Hypothalamus (tissue), 51 donors: ENCODE measurements at places on chromosomes 13 and 19.

- DNase-seq = no peak
Observed at GRCh38 chr13:110826101-110826500, 88.8 kb downstream of the ANKRD10 start.

GRCh38 chr19:19562665-19563347, 24.7 kb downstream of the CILP2 start:
- DNase-seq = no peak

DNA sequence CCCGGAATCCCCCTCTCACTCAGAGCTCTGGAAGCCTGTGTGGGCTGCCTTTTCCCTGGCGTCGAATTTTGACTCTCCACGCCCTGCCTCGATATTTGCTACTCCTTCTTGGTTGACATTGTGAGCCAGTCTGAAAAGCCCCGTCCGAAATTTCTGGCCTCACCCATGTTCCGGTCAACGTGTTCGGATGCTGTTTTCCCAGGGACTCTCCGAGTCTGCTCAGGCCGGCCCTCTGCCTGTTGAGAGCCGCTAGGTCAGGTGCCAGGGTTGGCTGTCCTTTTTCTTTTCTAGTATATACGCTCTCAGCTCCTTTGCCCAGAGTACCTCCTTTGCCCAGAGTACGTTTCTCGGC, 6.8 kb upstream of the DGKH start:
- peak; percentile 30 for DNase-seq

- DNase-seq = peak; percentile 30
Observed at GRCh38 chr19:11737964-11738745, 591 bp downstream of the ZNF823 start.

DNA sequence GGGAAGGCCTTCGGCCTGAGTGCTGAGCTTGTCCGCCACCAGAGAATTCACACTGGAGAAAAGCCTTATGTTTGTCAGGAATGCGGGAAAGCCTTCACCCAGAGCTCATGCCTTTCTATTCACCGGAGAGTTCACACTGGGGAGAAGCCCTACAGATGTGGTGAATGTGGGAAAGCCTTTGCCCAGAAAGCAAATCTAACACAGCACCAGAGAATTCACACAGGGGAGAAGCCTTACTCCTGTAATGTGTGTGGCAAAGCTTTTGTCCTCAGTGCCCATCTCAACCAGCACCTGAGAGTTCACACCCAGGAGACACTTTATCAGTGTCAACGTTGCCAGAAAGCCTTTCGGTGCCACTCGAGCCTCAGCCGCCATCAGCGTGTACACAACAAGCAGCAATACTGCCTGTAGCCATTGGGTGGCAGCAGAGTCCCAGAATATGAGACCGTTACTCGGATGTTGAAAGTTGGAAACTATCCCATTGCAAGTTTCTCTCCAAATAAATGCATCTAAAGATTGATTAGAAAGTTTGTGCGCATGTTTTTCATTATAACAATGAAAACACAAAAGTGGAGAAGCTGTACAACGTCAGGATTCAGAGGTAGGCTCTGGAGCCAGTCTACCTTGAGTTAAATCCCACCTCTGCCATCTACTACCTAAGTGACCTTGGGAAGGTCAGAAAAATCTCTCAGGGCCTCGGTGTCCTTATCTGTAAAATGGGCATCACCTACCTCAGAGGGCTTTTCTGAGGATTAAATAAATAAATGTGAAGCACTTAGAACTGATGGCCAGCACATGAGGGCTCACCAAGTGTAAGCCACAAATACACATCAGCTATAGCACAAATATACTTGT, 21.1 kb downstream of the ZNF473 start:
- peak; percentile 81 for DNase-seq

- DNase-seq = no peak
Observed at GRCh38 chr19:40216013-40216776, 2.0 kb downstream of the TTC9B start.

- no peak for DNase-seq
Observed at GRCh38 chr13:49454388-49455006, 10.4 kb downstream of the SETDB2 start.

- no peak for DNase-seq
Observed at GRCh38 chr13:75327135-75327510, 154.8 kb downstream of the TBC1D4 start.

- no peak for DNase-seq
Observed at GRCh38 chr19:18204394-18205199, 755 bp upstream of the RAB3A start.

DNA sequence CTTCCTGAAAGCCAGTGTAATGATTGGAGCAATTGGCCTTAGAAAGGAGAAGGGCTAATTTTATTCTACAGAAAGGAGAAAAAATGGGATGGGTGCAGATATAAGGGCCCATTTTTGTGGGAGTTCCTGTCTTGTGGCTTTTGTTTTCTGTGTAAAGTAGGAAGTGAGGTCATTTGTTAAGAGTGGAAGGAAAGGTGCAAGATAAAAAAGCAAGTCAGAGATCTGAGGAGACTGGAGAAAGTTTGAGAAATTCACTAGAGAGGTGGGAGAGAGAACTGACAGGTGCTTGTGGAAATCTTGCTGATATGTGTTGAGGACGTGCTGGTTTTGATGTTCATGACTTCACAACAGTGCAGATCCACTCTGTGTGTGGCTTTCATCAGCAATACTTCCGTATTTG, 349.4 kb downstream of the DLEU7 start:
- no peak for DNase-seq

- no peak for DNase-seq
Observed at GRCh38 chr19:419721-420515, 11.0 kb upstream of the C2CD4C start.

DNA sequence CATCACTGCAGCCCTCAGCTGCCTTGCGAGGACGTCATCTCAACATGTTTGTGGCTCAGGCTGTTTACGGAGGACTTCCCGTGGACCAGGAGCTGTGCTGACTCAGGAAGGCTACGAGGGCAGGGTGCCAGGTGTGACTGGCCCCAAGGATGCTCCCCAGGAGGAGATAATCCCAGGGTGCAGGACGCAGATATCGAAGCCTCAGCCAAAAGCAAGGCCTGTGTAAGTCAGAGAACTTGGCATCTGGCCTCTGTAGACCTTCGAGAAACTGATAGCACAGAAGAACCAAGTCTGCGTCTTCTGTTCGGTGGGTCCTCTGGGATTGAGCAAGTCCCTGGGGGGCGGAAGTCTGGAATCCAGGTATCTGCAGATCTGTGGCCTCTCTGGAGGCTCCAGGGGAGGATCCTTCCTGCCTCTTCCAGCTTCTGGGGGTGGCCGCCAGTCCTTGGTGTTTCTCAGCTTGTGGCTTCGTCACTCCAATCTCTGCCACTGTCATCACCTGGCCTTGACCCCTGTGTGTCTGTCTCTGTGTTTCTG, 2.6 kb upstream of the DOHH start:
- no peak for DNase-seq

DNA sequence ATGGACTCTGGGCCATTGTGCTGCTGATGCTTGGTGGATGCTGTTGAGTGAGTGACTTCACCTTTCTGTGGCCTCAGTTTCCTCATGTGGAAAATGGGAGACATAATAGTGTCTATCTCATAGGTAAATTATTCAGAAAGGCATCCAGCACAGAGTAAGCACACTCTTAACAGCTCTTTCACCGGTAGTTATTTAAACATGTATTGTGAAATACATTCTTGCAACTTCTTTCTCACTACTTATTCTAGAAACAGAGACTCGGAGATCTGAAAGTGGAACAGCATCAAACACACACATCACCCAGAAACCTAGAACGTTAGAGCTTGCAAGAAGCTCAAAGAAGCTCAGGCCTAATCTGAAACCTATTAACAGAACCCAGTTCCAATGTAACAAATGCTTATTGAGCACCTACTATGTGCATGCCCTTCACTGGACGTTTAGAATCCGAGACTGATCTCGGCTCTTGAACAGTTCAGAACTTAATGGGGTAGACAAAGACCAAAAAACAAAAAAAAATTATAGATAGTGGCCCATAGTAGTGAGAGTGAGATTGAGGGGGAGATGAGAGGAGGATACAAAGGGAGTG, 4.1 kb downstream of the ZSWIM9 start:
- no peak for DNase-seq

DNA sequence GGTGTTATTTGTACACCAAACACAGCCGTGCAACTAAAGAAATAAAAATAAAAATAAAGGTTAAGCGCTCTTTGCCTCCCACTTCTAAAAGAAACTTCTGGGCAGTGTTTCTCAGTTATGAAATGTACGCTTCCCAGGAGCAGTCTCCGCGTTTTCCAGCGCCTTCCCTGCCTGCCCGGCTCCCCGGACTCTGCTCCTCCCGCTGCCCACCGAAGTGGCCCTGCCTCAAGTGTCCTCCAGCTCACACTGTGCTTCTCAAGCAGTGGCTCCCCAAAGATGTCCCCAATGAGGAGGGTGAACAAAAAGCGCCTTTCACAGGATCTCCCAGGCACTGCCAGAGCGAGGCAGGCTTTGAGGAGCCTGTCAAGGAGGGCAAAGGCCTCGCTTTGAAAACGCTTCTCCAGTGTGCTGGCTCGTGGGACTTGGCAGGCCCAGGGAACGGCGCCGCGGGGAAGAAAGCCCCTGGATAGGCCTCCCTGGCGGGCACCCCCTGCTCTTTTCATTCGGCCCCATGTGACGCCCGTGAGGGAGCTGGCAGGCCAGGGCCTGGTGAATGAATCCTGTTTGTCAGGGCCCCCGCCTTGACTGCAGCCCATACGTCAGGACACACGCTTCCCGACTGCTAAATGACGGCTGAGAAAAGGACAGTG, 187.1 kb downstream of the FOXO1 start:
- no peak for DNase-seq

DNA sequence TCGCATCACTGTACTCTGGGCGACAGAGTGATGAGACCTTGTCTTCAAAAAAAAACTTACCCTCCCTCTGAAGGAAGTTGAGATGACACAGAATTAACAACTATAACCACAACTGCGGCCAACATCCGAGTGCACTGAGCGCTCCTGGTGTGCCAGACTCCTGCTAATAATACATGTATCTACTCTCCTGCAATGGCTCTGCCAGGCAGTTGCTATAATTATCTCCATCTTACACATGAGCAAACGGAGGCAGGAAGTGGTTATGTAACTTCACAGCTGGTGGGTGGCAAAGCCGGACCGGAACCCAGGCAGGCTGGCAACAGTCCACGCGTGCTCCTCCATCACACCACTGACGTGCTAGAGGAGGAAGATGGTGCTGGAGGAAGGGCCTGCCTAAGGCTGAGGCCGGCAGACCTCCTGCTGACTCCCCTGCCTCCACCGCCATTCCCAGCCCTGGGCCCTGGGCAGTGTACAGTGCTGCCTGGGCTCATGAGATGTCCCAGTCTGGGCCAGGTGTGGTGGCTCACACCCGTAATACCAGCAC, 12.6 kb downstream of the XRCC1 start:
- no peak for DNase-seq

- DNase-seq = no peak
Observed at GRCh38 chr19:16380943-16381755, 56.5 kb downstream of the KLF2 start.

DNA sequence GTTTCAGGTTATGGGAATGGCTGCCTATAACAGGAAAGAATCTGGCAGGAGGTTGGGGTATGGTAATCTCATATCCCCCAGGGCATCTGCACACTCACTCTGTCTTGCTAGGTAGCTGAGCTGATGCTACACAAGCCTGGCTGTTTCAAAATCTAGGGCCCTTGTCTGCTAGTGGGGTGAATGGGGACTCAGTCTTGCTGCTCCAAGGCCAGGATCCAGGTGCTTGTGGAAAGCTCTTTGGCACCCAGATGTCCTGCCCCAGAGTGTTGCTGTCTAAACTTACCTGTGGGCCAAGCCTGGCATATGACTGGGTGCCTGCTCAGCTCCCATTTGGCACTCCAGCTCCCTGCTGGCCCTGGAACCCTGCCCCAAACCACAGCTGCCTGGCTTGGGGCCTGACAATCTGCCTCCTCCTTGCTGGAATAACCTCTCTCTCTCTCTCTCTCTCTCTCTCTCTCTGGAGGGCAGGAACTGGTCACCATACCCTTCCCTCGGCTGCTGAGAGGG, 158.1 kb upstream of the TSC22D1 start:
- DNase-seq = no peak

- DNase-seq = no peak
Observed at GRCh38 chr13:91142572-91142971, 204.9 kb upstream of the MIR17HG start.

- no peak for DNase-seq
Observed at GRCh38 chr13:59280297-59280696, 883.4 kb downstream of the DIAPH3 start.

GRCh38 chr19:4350726-4351125, 7.4 kb downstream of the MPND start:
- DNase-seq = no peak

- no peak for DNase-seq
Observed at GRCh38 chr19:28309070-28309469, 903.9 kb downstream of the UQCRFS1 start.

DNA sequence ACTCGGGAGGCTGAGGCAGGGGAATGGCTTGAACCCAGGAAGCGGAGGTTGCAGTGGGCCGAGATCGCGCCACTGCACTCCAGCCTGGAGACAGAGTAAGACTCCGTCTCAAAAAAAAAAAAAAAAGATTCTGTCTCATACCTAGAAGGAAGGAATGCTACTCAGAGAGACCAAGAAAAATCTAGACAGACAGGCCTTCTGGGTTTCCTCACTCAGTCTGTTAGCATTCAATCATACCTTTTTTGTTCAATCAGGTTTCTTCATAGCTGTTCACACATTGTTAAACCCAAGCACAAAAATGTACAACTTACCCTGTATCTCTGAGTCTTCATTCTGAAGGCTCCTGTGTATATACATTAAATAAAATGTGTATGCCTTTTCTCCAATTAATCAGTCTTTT, 40.5 kb downstream of the ZNF823 start:
- DNase-seq = no peak
